ENCODE measurements at places on chromosomes 12 and 14.

DNA sequence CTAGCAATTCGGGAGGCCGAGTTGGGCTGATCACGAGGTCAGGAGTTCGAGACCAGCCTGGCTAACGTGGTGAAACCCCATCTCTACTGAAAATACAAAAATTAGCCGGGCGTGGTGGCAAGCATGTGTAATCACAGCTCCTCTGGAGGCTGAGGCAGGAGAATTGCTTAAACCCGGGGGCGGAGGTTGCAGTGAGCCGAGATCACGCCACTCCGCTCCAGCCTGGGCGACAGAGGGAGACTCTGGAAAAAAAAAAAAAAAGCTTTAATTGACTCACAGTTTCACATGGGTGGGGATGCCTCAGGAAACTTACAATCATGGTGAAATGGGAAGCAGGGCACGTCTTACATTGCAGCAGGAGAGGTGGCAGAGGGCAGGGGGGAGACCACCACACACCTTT is 30.6 kb upstream of the SLC2A3 start:
- DNase-seq = no peak

- DNase-seq = no peak
These were observed 703.6 kb upstream of the FLRT2 start for GRCh38 chr14:84826294-84826693.

GRCh38 chr14:96623676-96624484 is 121.7 kb downstream of the PAPOLA start:
- no peak for DNase-seq

GRCh38 chr12:117165342-117165741 is 24.9 kb downstream of the FBXO21 start:
- DNase-seq = no peak

DNA sequence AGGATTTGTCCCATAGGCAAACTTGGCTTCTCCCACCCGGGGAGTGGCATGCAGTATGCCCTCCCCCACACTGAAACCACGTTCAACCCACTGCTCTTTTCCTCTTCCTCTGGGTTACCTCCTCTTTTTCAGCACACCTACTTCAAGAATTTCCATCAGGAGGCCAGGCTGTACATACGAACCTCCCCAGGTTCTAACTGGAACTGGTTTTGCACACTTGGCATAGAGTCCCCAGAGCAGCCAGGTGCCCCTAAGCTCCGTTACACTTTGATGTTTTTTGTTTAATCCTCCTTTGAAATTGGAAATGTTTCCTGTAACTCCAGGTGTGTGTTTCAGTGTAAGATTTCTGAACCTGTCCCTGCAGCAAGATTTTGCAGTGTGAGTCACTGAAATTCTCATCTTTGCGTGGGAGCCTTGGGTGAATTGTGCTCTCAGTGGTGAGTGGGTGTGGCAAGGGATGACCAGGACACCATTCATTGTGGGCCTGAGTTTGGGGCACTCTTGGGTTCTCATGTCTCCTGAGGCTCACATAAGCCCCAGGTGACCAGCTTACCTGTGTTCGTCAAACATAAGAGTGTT is 18.2 kb downstream of the CD9 start:
- no peak for DNase-seq

GRCh38 chr12:30862486-30862885 is 64.1 kb upstream of the TSPAN11 start:
- no peak for DNase-seq

- DNase-seq = peak; percentile 7
These were observed 13.9 kb upstream of the STAB2 start for GRCh38 chr12:103573185-103573584.

DNA sequence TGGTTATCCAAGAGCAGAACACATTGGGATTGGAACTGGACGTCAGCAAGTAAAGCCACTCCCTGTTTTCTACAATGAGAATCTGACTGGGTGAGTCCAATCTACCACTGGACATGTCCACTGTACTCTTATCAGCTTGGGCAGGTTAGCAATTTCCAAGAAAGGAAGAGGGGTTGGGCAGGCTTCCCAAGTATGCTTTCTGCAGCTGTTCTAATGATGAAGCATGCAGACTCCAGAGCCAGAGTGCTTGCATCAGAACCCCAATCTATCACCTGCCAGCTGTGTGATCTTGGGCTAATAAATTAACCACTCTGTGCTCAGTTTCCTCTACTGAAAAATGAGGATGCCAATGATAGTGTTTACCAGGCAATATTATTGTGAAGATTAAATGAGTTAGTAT is 92.0 kb downstream of the EMP1 start:
- DNase-seq = no peak

- no peak for DNase-seq
These were observed 5.9 kb downstream of the RIMBP2 start for GRCh38 chr12:130709971-130710732.

- no peak for DNase-seq
These were observed 38.9 kb downstream of the SERPINA3 start for GRCh38 chr14:94650806-94651805.

DNA sequence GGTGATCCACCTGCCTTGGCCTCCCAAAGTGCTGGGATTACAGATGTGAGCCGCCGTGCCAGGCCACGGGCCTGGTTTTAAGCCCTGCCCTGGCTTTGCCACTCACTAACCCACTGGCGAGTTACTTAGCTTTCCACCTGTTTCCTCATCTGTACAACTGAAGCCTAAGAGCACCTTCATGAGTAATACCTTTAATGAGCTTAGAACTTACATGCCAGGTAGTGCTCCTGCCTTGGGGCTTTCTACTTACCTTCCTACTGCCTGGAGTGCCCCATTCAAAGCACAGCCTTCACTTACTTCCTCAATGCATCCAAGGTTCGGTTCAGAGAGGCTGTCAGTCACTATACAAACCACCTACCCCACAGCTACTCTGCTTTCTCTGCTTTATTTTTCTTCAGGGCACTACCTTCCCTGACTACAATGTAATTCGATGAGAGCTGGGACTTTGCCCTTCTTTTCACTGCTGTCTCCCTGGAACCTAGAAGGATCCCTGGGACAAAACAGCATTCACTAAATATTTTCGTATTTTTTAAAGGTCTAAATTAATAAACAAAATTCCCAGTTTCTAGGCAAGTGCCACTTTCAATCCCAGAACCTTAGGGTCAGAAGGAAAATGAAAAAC is 13.8 kb downstream of the ZCCHC8 start:
- no peak for DNase-seq

GRCh38 chr14:92942576-92942975 is 19.6 kb downstream of the CHGA start:
- DNase-seq = no peak

DNA sequence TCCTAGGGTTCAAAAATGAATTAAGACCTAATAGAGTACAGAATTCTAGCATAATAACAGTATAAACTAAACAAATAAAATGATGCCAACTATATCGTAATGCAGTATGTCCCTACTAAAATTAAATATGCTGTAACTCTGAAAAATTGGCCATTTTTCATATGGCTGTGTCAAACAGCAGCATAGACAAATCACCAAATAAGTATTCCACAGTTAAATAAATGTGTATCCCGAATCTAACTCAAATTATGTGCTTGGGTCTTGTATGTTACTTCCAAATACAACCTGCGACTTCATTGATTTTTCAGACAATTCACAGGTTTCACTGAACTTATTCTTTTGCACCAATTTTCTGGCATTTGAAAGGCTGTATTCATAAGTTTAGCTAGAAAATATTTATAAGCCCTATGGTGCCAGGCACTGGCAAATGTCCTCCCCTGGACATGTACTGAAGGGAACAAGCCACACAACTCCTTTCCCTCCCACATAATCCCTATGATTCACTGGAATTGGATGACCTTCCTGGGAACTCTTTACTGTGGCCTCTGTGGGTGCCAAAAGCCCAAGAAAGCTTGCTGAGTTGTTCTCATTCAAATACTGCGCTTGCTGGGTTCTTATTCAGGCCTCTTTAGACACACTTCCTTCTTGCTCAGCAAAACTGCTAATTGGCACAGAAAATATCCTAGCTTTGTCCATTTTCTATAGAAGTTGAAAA is 108.8 kb downstream of the KITLG start:
- no peak for DNase-seq

DNA sequence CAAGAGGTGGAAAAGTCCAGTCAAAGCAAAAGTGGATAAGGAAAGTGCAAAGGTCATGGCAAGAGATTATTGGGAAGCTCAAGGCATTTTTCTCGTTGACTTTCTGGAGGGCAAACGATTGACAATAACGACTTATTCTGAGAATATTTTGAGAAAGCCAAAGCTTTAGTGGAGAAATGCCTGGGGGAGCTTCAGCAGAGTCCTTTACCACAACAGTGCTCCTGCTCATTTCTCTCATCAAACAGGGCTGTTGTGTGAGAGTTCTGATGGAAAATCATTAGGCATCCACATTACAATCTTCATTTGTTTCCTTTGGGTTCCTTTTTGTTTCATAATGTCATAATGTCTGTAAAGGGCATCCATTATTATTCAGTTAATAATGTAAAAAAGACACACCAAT is 26.9 kb downstream of the PRB3 start:
- no peak for DNase-seq

GRCh38 chr12:44655846-44656245 is 220.3 kb downstream of the NELL2 start:
- no peak for DNase-seq

DNA sequence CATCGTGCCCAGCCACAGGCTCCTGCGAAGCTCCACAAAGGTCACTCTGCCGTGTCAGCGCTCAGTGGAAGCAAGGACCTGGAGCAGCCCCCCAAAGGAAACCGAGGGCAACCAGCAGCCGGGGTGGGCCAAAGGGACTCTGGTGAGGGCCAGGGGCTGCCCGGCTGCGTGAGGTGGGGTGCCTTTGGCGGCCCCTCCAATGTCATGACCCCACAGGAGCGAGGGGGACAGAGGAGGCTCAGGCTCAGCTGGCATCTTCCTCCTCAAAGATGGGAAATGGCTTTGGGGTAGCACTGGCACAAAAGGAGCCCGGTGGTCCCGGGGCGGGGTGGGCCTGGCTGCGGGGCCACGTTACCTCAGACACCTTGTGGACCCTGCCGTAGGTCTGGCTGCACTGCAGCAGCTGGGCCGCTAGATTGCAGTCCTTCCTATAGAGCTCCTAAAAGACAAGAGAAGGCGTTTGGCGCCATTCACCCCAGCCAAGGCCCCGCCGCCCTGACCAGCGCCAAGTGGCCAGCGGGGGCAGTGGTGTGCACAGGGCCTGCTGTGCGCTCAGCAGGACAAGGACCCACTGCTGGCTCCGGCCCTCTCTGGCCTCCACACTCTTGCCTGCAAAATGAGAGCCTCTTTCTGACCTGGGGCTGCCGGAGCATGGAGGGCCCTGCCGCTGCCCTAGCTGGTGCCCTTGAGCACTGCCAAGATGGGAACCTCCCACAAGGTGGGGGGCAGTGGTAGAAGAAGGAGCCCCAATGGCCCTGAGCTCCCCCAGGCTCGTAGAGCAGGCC is 46.9 kb downstream of the BEGAIN start:
- peak; percentile 45 for DNase-seq

DNA sequence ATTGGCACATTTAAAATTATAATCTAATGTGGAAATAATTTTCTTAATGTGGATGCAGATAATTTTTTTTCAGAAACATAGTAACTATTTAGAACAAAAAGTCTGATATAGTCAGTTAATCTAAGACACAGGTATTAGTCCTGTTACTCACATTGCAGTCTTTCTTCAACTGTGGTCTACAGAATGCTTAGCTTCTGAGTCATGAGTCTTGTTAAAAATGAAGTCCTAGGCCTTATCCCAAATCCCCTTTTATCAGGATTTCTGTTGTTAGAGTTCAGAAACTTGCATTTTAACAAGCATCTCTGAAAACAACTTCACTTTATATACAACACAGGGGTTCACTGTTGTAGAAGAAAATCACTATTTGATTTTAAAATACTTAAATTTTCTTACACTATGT is 112.2 kb downstream of the SLC16A7 start:
- DNase-seq = peak; percentile 52

DNA sequence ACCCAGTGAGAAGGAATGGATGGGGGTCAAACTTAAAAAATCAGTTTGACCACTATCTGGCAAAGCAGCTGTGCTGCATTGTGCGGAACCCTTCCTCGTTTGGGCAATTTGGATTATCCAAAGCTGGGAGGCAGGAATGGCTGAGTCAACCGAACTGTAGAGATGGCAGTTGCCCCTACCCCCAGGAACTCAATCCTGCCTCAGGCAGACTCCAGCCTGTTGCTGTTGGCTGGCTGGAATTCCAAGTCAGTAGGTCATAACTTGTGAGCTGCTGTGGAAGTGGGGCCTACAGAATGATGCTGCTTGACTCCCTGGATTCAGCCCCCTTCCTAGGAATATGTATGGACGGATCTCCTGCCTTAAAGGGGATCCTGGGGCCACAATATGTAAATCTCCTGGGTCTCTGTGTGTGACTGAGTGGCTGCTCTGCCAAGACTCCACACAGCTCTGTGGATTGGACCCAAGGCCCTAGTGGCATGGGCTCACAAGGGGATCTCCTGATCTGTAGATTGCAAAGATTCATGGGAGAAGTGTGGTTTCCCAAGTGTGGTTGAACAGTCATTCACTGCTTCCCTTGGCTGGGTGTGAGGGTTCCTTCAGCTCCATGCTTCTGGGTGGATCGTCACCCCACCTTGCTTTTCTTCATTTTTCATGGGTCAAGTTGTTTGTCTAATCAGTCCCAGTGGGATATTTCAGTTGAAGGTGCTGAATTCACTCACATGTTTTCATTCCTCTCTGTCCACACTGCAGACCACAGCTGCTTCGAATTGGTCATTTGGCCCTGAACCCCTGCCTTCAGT is 19.2 kb downstream of the LUM start:
- DNase-seq = no peak

GRCh38 chr12:104519190-104520019 is 62.7 kb downstream of the CHST11 start:
- no peak for DNase-seq

- no peak for DNase-seq
These were observed 211.0 kb downstream of the RBM19 start for GRCh38 chr12:113755098-113755497.

GRCh38 chr12:34599530-34600513 is 577.5 kb downstream of the ALG10 start:
- DNase-seq = no peak

GRCh38 chr12:121925358-121925695 is 6.9 kb downstream of the CFAP251 start:
- DNase-seq = no peak

GRCh38 chr12:45966486-45966885 is 23.9 kb downstream of the SCAF11 start:
- peak; percentile 44 for DNase-seq

- DNase-seq = no peak
These were observed 14.7 kb downstream of the SERPINA1 start for GRCh38 chr14:94373708-94374107.

DNA sequence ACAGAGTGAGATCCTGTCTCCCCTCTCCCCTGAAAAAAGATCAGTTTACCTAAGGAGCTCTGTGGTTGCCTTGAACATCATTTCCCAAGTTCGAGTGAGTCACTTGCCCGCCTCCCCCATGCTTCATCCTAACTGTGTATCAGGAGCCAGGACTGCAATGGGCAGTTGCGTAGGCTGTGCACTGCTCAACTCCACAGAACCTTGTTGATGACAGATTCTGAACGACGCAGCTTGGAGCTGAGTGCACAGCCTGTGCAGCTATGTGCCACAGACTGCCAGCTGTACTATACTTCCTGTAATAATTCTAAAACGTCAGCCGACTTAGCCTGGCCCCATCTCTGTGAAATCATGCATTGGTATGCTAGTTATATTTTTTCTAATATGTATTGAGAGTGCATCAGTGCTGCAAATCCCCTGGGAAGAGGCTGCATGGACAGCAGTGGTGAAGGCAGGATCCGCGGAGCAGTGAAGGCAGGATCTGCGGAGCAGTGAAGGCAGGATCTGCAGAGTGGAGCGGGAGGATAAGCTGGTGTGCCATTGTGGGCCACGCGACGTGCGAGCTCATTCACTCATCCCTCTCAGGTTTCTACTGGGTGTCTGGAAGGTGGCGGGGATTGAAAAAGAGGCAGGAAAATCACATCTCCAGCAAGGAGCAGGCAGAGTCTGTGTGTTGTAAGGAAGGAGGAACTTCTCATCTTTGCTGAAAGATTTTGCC is 80.8 kb downstream of the GALNT9 start:
- no peak for DNase-seq

GRCh38 chr14:26896447-26896846 is 298.6 kb upstream of the NOVA1 start:
- DNase-seq = no peak
